ENCODE measurements at places on chromosomes 13 and 19.

DNA sequence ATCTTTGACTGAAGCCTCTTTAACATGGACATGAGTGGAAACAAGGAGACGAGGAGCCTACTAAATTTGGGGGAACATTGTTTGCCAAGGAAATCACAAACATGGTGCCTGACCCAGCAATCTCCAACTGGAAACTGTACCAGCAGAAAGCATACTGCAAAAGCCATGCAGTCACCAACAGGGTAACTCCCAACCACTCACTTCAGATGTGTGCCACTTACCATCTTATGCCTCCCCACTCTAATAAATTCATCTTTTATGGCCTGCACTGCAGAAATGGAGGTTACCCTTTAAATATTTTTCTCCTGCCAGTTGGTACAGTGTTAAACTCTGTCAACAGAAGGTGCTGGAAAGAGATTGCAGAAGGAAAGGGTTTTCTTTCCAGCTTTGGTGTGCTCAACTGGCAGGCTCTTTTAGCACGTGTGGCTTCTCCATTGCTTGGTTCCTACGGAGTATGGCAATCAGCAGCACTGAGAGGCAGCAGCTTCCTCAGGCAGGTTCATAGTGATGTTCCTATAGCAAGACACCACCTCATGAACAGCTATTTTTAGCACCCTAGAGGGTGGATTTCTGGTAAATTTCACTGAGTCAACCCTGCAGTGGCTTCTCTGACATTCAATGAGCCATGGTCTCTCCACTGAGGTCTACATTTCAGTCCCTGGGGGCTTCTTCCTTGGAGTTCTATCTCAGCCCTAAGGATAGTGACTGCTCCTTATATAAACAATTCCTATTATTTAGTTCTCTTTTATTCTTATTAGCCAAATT is 21.4 kb downstream of the MIR17HG start:
- no peak for DNase-seq

DNA sequence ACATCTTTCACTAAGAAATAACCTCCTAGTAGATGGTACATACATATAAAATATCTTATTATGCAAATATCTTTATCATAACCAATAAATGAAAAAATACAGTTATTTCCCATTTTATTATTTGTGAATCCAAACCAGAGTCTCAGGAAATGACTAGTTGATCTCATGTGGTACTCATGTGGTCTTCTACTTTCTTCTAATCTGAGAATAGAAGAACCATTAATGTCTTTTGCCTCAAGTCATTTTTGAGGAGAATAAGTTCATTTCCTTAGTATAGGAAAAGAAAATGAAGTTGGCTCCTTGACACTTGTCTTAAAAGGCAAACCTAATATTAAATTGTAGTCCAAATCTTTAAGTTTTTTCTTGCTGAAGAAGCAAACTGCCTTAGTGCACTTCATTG is 106.7 kb downstream of the EDNRB start:
- DNase-seq: no peak

- no peak for DNase-seq
These were observed 91.9 kb upstream of the MCF2L start for GRCh38 chr13:112877066-112877465.

DNA sequence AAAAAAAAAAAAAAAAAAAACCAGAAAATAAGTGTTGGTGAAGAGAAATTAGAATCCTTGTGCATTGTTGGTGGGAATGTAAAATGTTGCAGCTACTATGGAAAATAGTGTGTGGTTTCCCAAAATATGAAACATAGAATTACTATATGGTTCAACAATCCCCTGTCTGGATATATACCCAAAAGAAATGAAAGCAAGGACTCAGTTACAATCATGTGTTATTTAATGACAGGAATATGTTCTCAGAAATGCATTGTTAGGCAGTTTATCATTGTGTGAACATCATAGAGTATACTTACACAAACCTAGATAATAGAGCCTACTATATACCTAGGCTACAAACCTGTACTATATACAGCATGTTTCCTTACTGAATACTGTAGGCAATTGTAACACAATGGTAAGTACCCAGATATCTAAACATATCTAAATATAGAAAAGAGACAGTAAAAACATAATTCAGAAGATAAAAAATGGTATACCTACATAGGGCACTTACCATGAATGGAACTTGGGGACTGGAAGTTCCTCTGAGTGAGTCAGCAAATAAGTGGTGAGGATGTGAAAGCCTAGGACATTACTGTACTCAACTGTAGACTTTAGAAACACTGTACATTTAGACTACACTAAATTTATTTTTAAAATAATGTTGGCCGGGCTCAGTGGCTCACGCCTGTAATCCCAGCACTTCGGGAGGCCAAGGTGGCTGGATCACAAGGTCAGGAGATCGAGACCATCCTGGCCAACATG is 25.7 kb upstream of the SLC7A1 start:
- no peak for DNase-seq

GRCh38 chr19:35038623-35039512 is 2.7 kb upstream of the HPN start:
- no peak for DNase-seq
